ENCODE measurements at places on chromosomes 6 and 20.

DNA sequence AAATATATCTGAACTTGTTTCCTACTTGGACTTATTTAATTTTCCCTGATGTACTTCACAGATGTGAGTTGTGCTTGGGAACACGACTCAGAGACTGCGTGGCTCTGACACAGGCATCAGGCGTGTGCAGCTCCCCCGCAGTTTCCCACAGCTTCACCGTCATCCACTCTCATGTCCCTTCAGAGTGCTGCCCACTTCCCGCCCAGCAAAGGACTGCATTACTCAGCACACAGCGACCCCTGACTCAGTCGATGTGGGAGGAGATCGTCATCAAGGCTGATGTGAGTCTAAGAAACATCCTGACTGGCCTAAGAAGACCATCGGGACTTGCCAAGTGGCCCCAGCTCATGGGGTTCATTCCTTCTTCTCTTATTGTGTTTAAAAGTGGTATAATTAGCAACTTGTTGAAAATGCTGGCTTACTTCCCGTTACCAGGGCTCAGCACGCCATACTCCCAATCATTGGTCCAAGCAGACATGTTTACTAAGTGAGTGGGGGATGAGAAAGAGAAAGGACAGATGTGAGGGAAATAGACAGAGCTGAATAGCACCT, 539.4 kb upstream of the JARID2 start:
- no peak for DNase-seq

DNA sequence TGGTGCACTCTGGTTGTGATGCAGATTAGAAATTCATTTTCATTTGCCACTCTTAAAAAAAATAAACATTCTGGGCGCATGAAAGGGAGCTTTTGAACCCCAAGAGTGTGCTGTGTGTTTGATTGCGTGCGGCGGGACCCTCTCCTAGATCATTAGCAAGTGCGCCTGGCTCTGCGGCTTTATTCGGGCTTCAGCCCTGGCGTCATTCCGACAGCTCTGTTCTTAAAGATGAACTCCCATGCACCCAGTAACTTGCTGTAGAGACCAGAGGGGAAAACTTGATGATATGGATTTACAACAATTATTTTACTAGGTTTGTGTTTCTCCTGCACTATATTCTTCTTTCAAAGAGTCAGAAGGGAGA, 48.9 kb upstream of the ARMC2 start:
- no peak for DNase-seq

DNA sequence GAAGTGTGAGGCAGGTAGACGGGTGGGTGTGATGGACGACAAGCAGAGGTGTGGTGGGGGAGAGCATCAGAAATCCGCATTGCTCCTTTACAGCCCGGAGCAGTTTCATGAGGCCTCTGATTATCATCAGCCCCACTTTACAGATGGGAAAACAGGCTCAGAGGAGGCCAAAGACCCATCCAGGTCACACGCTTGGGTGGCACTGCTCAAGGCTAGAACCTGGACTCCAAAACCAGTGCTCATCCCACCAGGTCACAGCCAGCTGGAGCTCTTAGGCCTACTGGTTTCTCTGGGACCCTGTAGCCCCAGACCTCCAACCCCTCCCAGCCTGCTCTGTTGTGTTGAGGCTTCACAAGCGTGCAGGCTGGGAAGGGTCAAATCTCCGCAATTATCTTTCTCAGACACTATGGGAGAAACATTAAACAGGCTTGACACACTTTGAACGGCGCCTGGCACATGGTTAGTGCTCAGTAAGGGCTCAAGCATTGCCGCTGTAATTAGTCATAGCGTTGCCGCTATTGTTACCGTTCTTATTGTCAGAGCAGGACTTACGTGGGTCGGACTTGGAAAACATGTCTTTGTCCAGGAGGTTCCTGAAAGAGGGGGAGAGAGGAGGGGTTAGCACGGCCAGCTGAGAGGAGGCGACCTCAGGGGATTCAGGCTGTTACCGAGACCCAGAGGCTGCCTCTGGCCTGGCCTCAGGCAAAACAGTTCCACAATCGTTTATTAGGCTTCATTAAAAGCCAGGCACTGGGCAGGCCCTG, 16.6 kb downstream of the CPNE5 start:
- DNase-seq: no peak

DNA sequence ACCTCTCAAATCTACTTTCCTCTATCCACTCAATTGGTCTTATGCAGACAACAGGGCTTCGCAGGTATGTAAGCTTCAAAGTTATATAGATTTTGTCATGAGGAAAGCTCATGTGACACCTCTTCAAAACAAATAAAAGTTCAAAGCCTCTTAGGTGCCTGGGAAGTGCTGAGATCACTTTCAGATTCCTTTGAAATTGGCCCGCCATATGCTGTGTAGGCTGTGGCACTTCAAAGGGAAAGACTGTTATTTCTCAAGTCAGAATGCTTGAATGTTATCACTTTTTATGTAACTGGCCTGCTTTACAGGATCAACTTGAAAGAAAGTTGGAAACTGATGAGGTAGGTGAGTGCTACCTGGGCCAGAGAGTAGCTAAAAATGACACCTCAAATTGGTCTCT, 67.1 kb upstream of the GFRAL start:
- no peak for DNase-seq

- DNase-seq: no peak
Observed at GRCh38 chr6:151216804-151217203, 23.0 kb upstream of the AKAP12 start.

GRCh38 chr6:15254070-15254975, 8.5 kb downstream of the JARID2 start:
- no peak for DNase-seq

- DNase-seq: no peak
Observed at GRCh38 chr6:113596387-113597230, 260.5 kb upstream of the MARCKS start.

DNA sequence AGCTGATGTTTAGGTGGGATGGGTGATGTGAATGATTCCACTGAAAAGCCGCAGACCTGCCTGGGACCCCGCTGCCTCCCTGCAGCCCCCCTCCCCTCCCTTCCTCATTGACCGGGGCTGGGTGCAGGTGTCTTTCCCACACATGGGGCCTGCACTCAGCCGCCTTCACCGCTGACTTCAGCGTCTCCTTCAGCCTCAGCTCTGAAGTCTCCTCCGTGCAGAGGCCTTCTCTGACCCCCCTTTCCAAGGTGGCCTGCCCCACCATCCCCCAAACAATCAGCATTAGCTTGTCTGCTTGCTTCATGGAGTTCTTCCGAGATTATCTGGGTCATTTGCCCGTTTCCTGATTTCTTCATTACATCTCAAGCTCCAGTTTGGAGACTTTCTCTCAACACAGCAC, 140.7 kb downstream of the SMOC2 start:
- no peak for DNase-seq

DNA sequence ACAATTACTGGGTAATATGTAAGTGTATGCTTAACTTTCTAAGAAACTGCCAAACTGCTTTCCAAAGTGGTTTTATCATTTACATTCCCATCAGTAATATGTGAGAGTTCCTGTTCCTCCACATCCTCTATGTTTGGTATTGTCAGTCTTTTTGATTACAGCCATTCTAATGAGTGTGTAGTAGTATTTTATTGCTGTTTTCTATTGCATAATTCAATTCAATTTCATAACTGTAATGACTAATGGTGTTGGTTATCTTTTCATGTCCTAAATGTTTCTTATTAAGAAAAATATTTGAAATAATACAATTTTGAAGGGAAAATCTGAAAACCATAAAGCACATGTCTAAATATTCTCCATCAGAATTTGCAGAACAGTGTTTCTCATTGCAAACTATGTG, 119.3 kb downstream of the MAP3K7 start:
- DNase-seq: no peak

- DNase-seq: no peak
Observed at GRCh38 chr6:122214605-122215318, 184.7 kb upstream of the HSF2 start.

GRCh38 chr6:165573671-165574070, 89.4 kb downstream of the PDE10A start:
- no peak for DNase-seq

DNA sequence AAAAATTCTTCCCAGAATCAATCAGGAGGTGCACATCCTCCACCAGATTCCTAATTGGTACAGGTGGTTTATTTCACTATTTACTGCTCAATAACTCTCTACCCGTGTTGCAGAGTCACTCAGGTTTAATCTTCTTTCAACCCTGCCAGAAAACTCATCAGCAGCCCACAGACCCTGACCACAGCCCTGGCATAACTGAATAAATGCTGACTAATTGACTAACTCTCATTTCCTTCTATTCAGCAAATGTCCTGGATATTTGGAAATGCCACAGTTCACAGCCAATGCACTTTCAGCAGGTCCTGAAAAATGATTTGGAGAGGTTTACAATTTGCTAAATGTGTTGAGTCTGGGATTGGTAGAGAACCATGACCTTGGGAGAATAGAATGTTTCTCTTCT, 62.3 kb downstream of the TRMT6 start:
- no peak for DNase-seq

DNA sequence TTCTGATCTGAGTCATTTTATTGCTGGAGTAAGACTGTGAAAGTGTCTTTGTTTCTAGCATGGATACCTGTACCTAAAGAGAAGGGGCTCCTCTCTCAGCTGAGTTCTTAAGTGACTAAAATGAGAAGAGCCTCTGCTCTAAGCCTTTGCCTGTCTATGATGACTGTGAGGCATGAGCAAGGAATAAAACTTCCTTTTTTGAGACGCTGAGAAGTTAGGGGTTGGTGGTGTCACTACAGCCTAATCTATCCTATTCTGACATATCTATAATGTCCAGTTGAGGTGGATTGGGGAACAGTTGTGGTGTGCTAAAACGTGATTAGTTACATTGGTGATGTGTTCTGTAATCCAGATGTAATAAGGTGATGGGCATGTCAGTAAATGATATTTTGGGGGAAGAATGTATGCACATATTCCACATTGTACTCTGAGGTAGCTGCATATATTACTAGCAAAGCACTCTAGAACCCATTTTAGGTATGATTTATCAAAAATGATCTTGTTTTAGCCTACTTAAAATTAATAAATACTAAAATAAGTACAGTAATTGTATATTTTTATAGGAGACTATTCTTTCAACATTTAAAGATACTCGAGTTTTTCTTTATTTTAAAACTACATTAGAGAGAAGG, 18.1 kb downstream of the ADGRB3 start:
- no peak for DNase-seq

DNA sequence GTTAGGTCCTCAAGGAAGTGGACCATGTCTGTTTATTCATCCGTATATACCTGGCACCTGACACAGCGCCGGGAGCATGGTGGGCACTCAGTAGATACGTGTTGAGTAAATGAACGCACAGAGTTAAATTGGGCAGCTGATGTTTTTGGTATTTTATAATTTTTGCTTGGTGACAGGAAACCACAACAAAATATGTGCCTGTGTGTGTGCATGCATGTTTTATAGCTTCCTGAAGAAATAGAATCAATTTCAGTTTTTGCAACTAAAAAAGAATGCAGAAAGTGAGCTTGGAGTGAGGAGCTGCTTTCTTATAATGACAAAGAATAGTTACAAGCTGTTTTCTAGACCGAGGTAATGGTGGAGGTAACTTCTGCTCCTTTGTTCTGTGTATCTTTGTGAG, 91.4 kb downstream of the PLCB4 start:
- DNase-seq: no peak

GRCh38 chr20:15726416-15726815, 846.8 kb downstream of the KIF16B start:
- DNase-seq: no peak

- no peak for DNase-seq
Observed at GRCh38 chr6:94636780-94637385, 940.5 kb upstream of the MANEA start.

GRCh38 chr6:68328156-68328555, 306.9 kb upstream of the ADGRB3 start:
- no peak for DNase-seq

DNA sequence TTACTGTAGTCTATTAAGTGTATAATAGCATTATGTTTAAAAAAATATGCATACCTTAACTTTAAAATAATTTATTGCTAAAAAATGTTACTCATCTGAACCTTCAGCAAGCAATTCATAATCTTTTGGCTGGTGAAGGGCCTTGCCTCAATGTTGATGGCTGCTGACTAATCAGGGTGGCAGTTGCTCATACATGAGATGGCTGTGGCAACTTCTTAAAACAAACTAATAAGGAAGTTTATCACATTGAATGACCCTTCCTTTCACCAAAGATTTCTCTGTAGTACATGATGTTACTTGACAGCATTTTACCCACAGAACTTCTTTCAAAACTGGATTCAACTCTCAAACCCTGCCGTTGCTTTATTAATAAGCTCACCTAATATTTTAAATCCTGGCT, 84.0 kb downstream of the TASP1 start:
- DNase-seq: no peak

- no peak for DNase-seq
Observed at GRCh38 chr6:14634072-14634471, 516.5 kb downstream of the CD83 start.

- no peak for DNase-seq
Observed at GRCh38 chr20:37881601-37882343, 21.2 kb upstream of the VSTM2L start.

DNA sequence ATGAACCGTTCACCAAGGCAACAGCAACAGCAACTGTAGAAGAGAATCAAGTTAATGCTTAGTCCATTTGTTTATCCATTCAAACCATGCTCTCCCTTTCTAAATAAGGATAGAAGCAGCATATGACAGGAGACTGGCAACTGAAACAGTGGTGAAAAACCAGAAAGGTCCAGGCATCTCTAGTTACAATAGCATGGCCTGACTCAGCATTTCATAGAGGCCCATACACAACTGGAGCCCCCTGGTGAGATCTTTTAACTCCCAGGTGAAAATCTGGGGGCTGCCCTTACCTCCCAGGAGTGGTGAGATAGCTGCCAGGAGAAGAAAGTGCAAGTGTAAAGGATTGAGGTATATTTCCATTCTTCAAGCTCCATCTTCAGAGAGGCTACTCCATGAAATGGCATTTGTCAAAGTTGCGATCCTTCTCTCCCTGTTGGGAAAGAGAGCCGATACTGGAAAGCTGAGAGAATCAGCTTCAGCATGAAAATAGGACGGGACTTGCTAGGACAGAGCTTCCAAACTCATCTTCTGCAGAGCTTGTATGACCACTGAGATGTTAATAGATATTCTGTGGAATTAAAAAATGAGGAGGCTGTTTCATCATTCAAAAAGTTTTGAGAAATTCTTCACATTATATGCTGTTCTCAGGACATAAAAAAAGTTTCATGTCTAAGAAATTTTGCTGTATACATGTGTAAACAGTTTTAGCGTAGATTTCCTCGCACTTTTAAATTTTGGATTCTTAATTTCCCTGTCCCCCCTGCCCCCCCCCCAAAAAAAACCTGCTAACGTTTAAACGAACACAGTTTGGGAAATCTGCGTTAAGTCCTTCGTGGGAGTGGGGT, 10.9 kb upstream of the SLC2A12 start:
- no peak for DNase-seq

Measured in cortex of kidney (tissue), 1 donor.